ENCODE measurements at places on chromosomes 12 and 14. TPM values are rescaled to one million over a fixed set of nuclear protein-coding genes. Genes with fewer than 3 reads are reported as not detected.

LUM gene
- not detected for total RNA-seq

GALNT6 gene
- total RNA-seq: 1.5 TPM

DHH gene
- 0.27 TPM for total RNA-seq

PTGES3 gene
- total RNA-seq: 179 TPM

SLC11A2 gene
- 66.0 TPM for total RNA-seq

PTPRO gene
- 4.4 TPM for total RNA-seq

FGF6 gene
- not detected for total RNA-seq

RAB21 gene
- 73.9 TPM for total RNA-seq

KCNA1 gene
- total RNA-seq: not detected

DBX2 gene
- total RNA-seq: not detected

KLRF2 gene
- total RNA-seq: not detected
